A549 (cell line): ENCODE measurements at places on chromosomes 12 and 14.

DNA sequence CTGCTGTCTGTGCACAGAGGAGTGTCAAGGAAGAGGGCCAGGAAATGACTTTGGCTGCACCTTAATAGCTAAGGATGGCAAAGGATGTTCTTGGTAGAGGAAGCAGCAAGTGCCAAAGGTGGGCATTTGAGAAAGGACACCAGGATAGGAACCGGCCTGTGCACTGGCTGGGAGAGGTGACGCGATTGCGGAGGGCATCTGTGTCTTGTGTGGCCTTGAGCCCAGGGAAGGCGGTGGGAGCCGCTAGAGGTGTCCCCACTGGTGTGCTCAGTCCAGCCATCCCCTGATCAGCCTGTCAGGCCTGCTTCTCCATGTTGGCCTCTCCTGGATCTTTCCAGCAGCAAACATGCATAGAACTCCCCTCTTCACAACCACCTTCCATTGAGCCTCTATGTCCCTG, 30.2 kb downstream of the PAPLN start:
- no peak for DNase-seq

DNA sequence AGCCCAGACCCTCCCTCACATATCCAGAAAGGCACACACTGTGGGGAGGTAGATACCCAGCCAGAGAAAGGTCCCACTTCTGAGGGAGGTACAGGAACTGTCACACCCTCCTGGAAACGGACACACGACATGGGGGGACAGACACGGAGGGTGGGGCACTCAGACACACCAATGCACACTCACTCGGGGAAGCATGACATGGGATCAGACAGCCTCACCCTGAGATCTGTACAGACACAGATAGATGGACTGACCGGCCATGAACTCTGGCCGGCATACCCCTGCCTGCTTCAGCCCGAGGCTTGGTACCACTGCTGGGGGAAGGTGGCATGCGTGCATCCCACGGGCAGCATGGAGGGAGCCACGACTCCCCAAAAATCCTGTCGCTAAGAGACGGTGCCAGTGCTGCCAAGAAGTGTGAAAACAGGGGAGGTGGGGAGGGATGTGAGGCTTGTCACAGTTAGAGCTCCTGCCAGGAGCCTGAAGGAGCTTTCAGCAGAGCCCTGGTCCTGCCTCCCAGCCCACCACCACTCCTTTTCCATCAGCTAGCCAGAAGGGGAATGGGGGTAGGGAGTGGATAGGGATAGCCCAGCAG, 571 bp downstream of the CPNE6 start:
- no peak for DNase-seq

DNA sequence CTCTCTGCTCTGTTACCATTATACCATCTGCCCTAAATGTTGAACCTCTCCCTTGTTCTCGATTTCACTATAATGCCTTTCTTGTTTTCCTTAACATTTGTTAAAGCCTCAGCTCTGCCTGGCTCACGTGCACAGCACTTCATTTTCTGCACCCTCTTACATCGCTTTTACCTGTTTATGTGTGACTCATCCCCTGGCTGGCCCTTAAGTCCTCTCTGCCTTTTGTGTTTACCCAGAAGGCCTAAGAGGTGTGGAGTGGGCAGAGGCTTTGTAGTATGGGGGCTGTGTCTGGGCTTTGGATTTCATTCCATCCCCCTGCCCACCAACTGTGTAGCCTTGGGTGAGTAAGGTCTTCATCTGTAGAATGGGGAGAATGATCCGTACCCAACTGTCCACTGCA, 36.5 kb downstream of the UBE3B start:
- no peak for DNase-seq

DNA sequence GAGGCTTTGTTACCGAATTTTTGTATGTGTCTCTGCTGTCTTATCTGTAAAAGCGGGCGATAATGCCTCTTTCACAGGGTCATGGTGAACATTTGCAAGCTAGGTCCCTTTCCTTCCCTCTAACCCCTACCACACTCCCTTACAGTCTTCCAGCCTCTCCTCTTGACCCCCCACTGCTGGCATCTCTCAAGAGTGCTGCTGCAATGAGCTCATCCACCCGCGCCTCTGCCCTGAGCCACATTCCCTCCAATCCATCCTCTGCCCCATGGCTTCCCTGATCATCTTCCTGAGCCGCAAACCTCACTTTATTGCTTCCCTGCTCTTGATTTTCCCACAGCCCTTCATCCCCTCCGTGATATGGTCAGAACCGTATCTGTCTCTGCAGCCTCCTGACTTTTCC, 343.6 kb downstream of the BCL11B start:
- DNase-seq: no peak

DNA sequence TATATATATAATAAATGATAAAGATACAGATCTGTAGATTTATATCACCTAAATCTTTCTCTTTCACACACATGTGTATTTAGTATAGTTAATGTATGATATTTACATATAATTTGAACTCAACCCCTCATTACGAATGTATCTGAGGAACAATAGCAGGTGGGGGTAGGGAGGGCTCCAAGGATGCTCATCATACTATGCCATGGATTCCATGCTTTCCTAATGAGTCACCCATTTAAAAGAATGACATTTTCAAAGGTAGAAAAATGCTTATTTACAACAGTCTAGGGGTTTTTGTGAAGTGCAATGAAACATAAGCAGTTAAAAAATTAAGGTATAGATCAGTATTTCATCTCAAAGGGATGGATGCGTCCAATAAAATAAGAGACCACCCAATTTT, 181.6 kb downstream of the SOX5 start:
- no peak for DNase-seq

DNA sequence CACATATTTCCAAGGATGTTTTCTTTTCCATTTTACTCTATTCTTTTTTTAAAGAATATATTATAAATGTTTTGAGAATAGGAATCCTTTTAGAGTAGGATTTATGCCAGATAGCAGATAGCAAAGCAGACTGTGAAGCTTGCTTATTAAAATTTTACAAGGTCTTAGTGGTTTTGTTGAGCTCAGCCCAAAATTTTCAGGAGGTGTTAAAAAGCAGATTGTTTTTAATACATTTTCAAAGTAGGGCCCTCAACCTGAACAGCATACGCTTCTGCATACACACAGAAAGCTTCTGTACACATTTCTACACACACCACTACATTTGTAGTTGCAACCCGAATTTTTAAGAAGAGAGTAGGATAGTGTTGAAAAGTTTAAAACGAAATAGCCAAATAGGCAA, 151.0 kb downstream of the EPS8 start:
- no peak for DNase-seq

GRCh38 chr12:3592856-3593625, 102.0 kb downstream of the PRMT8 start:
- DNase-seq: no peak

DNA sequence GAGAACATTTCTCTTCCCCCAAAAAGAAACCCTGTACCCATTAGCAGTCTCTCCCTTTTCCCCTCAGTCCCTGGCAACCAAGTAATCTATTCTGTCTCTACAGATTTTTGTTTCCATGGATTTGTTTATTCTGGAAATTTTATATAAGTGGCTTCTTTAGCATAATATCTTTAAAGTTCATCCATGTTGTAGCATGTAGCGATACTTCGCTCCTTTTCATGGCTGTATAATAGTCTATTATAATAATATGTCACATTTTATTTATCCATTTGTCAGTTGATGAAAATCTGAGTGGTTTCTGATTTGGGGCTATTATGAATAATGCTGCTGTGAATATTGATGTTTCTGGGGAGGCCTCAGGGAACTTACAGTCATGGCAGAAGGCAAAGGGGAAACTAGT, 12.8 kb upstream of the MYO1H start:
- no peak for DNase-seq

DNA sequence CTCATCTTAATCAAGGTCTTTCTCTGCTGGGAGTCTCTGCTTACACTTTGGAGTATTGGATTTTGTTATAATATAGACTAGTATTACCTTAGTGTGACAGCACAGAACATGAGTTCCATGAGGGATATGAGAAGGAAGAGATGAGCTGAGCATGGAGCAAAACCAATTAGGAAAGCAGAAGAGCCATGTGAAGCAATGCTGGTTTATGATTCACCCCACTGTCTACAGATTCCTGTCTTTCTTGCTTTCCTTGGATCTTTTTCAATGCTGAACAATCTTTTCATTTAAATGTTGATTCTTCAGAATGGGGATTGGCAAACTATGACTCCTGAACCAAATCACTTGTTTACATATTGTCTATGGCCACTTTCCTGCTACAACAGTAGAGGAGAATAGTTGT, 70.4 kb upstream of the KITLG start:
- DNase-seq: peak; percentile 12

GRCh38 chr14:40113671-40114070, 681.4 kb upstream of the FBXO33 start:
- DNase-seq: no peak

GRCh38 chr14:64947710-64948611, 5.4 kb upstream of the GPX2 start:
- no peak for DNase-seq

DNA sequence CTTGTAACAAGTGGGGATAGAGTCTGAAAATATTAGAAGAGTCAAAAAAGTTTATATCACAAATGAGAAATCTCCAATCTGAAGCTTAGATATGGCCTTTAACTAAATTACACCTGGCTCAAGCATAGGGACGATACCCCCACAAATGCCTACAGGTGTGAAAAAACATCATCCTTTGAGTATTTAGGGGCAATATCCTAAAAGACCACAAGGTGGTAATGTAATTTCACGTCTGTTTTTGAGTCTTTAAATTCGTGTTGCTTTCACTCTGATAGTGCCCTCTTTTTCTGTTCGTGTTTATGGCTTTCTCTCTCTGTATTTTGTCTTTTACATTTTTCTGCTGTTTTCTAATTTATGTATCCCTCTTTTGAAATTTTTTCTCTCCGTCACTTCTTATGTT, 84.3 kb downstream of the ETNK1 start:
- peak; percentile 42 for DNase-seq

DNA sequence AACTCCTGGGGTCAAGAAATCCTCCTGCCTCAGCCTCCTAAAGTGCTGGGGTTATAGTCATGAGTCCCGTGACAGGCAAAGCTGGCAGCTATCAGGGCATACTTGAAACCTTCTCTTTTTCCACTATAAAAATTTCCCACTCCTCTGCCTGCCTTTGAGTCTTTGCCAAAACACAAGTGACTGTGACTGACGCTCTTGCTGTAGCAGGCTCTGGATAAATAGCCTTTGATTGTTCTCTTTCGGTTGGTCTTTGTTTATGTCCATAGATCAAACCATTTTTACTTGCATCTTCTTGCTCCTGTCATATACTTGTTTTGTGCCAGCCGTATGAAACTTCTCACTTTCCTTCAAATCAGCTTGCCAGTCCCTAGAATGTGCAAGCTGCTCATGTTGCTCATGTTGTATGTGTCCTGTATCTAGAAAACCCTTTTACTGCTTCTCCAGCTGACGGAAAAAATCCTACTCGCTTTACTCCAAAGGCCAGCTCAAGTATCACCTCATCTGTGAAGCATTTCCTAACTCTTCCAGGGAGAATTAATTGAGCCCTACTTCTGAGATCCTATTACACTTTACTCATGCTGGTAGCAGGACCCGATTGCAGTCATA, 73.1 kb downstream of the RESF1 start:
- no peak for DNase-seq

DNA sequence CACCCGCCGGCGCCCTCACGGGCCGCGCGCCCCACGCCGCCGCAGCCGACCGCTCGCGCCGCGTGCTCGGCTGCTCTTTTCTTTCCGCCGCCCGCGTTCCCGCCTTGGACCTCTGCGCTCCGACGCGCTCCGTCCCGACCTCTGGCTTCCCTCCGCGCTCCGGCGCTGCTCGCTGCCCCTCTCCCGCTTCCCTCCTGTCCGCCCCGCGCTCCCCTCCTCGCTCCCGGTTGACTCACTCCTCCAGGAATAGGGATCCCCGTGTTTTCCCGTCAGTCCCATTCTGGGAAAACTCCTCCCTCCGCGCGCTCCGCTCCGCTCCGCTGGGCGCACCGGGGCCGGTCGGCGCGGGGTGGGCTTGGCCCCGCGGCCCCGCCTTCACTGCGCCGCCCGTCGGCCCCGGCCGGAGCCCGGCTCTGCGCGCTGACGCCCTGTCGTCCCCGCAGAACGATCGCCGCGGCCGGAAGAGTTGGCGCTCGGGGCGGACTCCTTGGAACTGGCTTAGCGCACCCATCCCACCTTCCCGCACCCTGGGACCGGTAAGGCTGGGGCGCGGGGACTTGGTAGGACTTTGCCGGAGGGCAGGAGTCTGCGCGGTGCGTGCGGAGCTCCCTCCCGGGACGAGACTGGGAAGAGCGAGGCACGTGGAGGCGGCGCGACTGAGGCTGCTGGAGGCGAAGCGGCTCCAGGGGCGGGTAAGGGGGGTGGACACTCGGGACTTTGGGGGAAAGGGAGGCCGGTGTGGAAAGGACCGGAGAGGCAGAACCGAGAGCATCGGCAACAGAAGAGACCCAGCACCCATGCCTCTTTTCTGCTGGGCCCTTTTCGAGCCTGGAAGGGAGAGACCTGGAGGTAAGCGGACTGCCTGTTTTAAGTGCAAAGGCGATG, 550 bp downstream of the TEAD4 start:
- peak; percentile 67 for DNase-seq

GRCh38 chr12:132582582-132583410, 27.6 kb downstream of the LRCOL1 start:
- no peak for DNase-seq

GRCh38 chr12:11771356-11771755, 121.9 kb downstream of the ETV6 start:
- peak; percentile 52 for DNase-seq

DNA sequence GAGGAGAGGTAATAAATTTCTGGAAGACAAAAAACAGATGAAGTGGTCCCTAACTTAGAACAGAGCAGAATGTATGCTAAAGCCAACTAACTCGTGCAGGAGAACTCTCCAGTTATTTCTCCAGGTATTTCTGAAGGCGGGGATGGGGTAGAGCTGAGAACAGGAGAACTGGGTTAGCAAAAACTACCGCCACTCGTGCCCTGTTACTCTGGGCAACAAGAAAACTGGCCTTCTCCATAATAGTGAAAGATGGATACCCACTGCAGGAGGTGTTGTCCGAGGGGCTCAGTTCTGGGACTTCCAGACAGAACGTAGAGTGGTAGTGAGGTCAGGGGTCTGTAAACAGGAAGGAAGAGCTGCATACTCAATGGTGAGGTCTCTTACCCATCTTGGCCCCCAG, 187.3 kb upstream of the FRMD6 start:
- no peak for DNase-seq

DNA sequence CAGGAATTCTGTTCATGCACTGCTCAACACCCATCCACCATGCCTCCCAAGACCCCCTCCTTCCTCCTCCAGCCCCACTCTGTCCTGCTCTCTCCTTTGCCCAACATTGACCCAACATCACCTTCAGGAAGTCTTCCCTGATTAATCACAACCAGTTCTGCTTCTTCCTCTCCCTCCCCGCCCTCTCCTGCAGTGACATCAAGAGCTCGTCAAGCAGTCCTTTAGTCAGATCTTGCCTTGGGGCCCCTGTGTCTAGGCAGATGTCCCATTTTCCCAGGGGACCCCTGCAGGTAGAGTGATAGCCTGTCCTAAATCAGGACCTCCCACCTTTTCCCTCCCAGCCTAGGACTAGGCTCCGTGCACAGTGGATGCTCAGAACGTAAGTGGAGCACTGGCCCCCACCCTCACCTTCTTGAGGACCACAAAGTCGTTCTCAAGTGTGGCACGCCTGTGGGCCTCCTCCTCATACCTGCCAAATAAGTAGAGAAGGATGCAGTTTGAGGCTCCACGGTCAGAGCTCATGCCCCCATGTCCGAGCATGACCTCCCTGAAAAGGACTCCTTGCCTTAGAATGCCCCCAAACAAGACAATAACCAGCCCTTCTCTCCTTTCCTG, 2.3 kb downstream of the KRT78 start:
- no peak for DNase-seq
